Stimulated activated naive CD4-positive, alpha-beta T cell (primary cell): ENCODE measurements at places on chromosomes 7 and 10.

- DNase-seq: no peak
Measured at GRCh38 chr7:140235114-140235513, 58.3 kb upstream of the KDM7A start.

DNA sequence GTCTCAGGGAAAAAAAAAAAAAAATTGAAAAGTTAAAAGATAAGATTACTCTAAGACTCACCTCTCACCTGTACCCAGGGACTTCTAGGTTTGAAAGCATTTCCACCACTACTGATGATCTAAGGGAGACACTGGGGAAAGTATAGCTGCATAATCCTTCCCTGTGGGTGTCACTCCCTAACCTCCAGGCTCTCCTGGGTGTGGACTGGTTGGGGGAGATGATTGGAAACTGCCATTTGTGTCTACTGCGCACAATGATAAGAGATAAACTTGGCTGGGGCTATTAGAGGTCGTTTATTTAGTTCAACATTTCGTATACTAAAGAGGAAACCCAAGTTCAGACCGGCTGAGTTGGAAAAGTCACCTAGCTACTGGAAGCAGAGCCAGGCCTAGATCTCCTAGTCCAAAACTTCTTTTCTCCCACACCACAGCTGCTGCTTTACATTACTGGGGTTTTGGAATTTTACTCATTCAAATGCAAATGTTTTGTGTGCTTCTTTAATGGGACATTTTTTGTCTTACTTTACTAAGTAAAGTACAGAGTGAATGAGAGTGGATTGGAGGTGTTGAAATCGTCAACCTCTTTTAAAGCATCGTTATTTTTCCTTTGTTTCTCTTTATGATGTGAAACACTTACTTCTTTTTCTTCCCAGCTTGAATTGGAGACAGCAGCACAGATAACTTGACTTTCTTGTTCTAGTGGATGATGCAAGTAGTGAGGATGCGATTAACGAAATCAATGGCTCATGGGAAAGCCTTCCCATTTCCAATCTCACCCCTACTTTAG is 22.3 kb upstream of the SEC61G start:
- DNase-seq: no peak

- no peak for DNase-seq
Measured at GRCh38 chr10:16856567-16856966, 39.3 kb upstream of the RSU1 start.

DNA sequence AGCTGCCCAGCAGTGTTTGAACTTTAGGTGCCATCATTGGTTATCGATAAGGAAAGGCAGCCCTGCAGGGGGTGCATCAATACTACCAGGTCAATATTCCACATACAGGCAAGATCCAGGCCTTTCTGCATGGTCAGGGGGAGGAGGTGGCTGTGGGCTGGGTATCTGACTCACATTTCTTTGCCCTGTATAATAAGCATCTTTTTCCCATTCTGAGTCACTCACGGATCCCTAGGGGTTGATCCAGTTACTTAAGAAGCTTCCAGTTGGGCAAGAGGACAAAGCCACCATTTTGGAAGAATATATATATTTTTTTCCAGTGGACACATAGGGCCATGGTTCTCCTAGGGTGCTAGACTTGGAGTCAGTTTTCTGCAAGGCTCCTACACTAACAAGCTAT is 114.2 kb upstream of the HABP2 start:
- no peak for DNase-seq

- DNase-seq: no peak
Measured at GRCh38 chr7:876972-877311, 588 bp downstream of the GET4 start.

DNA sequence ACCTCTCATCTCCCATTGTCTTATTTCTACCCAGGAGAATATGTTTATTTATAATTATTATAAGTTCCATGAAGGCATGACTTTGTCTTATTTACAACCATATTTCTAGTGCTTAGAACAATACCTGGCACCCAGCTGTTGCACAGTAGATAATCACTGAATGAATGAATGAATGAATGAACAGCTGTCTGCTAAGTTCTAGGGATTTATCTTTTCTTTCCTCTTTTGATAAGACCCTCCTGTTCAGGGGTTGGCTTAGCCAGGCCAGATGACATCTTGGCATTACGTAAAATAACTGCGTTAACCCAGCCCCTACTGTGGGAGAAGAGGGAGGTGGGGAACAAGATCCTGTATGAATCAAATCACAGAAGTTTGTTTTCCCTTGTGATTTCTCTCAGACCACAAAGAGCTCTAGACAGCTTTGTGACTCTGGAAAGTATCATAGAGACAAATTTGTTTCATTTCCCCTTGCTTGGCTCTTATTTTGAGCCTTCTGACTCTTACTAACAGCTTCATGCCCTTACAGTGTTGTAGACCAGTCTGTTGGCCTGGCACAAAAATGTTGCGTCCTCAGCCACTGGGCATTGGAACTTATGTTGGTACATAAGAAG is 8.4 kb downstream of the ZNF862 start:
- no peak for DNase-seq

GRCh38 chr10:48633381-48634197 is 28.7 kb upstream of the ARHGAP22 start:
- DNase-seq: no peak

DNA sequence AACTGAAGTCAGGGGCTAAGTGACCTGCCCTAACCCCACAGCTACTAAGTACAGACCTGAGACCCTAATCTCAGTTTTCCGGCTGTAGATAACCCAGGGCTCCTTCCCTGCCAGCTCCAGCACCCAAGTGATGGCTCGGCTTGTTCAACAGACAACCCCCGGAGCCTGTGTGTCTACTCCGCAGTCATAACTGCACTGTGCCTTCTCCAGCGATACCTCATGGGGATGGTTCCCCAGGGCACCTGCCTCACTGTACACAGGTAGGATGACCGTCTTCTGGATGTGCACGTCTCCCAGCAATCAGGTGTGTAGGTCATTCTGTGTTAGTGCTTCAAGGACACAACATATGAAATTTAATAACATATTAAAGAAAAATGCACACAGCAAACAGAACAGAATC is 37.1 kb downstream of the CPXM2 start:
- no peak for DNase-seq

GRCh38 chr10:114821293-114821914 is at the start of gene FHIP2A:
FHIP2A (plus strand) TSS chr10:114821780; CDS start chr10:114822079, 299 bp downstream.
- peak; percentile 72 for DNase-seq

DNA sequence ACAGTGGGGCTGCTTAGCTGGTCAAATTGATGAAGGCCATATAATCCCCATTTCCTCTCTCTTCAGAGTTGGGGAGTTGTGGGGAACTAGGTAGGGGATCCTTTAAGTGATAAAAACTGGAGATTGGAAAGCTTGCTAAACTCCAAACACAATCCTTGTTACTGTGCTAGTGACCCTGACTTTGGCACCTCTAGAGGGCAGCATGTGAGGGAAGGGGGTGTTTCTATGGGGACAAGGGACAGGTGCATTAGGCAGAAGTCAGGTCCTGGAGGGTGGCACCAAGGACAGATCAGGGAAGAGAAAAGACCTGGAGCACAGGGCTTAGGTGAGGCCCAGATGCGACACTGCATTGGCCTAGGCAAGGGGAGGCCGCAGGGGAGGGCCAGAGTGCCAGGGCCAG is 66.9 kb downstream of the CDHR3 start:
- DNase-seq: no peak

GRCh38 chr7:158414486-158414961 is 173.1 kb downstream of the PTPRN2 start:
- DNase-seq: no peak

GRCh38 chr10:132606536-132607316 is 69.1 kb downstream of the INPP5A start:
- no peak for DNase-seq

GRCh38 chr10:69346776-69347175 is 68.5 kb downstream of the HK1 start:
- DNase-seq: no peak

DNA sequence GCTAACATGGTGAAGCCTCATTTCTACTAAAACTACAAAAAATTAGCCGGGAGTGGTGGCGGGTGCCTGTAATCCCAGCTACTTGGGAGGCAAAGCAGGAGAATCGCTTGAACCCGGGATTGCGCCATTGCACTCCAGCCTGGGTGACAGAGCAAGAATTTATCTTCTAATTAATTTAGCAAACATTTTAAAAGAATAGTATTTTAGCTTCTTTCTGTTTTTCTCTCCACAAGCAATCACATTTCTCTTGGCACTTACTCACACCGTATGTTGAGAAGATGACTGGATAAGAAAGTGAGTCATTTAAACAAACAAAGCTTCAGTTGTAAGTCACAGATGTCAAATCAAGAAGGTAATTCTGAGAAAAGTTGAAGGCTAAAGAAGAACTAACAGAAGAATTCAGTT is 264.0 kb downstream of the ARL4A start:
- no peak for DNase-seq

DNA sequence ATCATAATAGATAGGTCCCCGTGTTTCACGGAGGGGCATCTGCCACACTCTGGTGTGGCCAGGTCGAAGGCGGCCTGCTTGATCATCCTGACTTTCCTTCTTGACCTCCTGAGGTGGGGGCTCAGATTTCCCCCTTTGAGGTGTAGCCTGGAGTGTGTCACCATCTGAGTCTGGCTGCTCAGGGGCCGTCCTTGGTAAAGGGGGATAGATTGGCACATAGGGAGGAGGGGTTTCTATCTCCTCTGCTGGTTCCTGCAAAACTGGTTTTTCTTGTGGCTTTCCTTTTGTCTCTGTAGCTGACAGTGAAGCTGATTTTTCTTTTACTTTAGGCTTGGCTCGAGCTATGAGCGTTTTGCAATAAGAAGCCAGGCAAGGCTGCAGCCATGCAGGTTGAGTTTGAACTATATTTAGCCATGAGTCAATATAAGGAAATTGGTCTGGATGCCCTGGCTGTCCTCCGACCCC is 7.1 kb upstream of the ZNF117 start:
- no peak for DNase-seq
